Activated naive CD4-positive, alpha-beta T cell treated with anti-CD3 and anti-CD28 coated beads, Interleukin-2, amount 50 U/mL, for 72 hours (primary cell): ENCODE measurements at places on chromosomes 12 and 14. TPM values are rescaled to one million over a fixed set of nuclear protein-coding genes. Genes with fewer than 3 reads are reported as not detected.
A peak's percentile ranks its signal among the peaks of the same experiment; 100 is the strongest.

- no peak for DNase-seq
Observed at GRCh38 chr12:40557980-40558379, 134.3 kb upstream of the CNTN1 start.

DNA sequence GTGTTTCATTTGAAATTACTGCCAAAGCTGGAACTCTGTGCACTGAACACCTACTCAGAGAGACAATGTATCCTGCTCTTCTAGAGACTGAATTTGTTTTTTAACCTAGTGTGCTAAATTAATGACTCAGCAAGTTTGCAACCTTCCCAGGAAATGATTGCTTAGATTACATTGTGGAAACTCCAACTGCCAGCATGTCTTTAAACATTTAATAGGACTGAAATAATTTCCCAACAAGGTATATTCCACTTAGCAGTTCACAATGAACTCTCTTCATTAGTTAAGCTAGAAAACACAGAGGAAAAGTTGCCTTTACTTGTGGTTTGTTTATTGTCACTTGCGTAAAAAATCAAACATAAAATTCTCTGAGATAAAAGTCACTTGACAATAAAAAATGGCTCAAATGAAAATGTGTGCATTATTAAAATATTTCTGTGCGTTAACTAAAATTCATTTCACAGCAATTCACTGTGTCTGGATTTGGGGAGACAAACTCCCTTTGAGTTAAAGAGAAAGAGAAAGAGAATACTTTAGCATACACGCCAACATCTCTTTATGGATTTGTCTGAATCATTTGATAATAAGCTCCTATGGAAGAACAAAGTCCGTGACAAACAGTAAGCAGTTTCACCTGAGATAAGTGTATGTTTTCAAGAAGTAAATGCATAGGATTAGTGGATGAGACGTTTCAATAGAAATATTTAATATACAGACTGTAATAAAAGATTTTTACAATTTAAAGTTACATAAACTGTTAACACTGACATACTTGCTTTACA, 284.0 kb downstream of the PRKD1 start:
- no peak for DNase-seq

GRCh38 chr12:91061091-91061490, 3.3 kb upstream of the KERA start:
- DNase-seq = no peak

GRCh38 chr12:69266036-69266635, 26.8 kb downstream of the CPSF6 start:
- no peak for DNase-seq

DNA sequence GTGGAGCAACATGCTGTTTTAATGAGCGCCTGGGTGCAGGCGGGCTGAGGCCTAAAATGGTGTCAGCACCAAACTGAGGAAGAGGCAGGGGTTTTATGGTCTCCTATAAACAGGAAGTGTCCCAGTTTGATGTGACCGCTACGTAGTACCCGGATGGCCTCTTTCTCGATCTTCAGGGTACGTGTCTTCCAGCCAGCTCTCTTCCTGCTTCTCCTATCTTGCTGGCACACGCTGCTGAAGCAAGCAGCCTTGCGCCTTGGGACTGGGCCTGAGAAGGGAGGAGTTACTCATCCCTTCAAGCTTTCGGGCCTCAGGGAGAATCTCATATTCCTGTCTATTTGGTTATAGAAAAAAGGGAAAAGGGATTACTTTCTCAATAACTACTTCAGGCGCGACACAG, 28.2 kb upstream of the RNASE1 start:
- DNase-seq = no peak

DNA sequence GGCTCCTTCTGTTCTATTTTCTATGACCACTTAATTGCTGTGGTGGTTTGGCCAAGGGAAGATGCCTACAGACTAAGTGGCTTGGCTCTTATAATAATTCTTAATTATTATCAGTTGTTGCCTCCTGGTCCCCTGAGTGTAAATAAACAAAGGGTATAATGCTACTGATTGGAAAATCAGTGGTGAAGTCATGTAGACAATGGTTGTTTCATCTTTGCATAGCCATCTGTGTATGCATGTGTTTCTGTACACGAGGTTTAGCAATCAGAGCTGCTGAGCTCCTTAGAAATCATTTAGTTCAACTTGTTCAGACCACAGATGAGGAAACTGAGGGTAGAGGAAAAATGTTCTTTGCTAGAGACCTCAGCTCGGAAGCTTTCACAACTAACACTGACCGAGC, 152.2 kb downstream of the STXBP6 start:
- no peak for DNase-seq

- DNase-seq = no peak
Observed at GRCh38 chr12:87332987-87333726, 696.0 kb downstream of the C12orf50 start.

DNA sequence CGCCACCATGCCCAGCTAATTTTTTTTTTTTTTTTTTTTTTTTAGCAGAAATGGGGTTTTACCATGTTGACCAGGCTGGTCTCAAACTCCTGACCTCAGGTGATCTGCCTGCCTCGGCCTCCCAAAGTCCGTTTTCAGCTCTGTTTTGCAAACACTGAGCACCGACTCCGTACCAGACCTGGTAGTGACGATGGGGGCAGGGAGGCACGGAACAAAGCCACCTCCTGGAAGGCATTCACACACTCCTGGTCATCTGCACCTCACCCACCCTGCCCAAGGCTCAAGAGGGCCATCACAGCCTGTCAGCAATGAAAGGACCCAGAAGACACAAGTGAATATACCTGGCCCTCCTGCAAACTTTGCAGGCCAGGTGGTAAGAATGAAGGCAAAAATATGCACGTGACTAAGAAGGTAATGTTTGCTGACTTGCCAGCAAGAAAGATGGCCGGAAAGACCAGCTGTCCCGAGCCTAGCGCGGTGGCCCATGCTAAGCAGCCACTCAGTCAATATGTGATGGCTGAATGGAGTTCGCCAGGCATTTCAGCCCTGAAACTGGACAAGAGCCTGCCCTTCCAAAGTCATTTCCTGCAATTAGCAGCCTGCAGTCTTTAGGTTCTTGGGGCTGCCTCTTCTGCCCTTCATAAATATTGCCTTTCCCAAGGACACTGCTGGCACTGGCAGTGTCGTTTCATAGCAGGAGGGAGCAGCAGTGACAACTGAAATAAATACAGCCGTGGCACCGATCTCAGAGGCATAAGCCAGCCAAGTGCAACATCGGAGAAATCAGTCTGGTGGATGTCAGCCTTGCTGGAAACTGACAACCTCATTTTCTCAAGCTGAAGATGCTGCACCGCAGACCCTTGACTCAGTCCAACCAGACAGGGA, 17.6 kb downstream of the MMAB start:
- DNase-seq = no peak

DNA sequence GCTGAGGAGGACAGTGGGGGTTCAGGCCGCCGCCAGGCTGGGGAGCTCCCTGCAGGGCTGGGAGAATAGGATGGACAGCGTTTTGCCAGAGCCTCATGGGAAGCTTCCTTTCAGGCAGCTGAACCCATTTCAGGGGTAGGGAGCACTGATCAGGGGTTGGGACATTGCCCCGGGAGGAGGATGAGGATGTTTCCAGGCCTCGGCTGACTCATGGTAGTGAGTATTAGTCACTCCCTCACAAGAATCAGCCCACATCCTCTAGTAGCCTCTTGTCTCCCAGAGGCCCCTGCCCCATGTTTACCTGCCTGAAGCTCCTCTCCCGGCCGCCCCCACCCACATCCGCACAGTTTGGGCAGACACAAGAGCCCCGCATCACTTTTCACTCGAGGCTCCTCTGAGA, 89.8 kb downstream of the ZFP36L1 start:
- no peak for DNase-seq

GRCh38 chr12:63276537-63277365, 125.8 kb upstream of the AVPR1A start:
- peak; percentile 7 for DNase-seq

GRCh38 chr14:29168149-29168548, 401.6 kb downstream of the FOXG1 start:
- no peak for DNase-seq

GRCh38 chr14:99389174-99389826, 91.4 kb downstream of the SETD3 start:
- no peak for DNase-seq

DNA sequence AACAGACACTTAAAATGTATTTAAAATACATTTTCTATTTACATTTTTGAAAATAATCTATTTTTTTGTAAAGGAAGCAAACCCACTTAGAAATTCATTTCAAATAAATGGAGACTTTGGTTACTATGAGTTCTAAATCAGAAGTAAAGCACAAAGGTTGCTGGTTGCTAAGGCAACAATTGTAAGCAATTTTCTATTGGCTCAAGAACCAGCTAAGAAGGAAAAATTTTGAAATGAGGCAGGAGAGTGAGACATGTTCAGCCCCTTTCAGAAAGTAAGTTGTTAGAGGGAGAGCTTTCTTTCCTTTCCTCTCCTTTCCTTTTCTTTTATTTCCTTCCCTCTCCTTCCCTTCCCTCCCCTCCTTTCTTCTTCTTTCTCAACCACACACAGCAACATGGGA, 80.7 kb downstream of the PRMT8 start:
- DNase-seq = no peak

DNA sequence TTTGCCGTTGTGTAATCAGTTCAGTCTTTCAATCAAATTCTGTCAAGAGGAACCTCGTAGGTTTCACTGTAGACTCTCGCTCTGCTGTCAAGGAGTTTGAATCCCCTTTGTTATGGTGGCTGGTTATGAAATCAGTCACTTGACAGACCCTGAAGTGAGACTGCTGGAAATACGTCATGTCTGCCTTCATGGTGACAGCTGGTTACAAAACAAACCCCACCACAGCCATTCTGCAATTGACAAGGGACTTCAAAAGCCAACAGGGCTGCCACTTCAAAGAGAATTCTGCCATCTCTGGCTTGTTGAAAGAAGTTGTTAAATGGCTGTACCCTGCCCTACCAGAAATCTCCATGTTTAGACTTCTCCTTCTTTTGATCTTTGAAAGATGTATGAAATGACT, 286.9 kb downstream of the ERC1 start:
- DNase-seq = peak; percentile 21

DNA sequence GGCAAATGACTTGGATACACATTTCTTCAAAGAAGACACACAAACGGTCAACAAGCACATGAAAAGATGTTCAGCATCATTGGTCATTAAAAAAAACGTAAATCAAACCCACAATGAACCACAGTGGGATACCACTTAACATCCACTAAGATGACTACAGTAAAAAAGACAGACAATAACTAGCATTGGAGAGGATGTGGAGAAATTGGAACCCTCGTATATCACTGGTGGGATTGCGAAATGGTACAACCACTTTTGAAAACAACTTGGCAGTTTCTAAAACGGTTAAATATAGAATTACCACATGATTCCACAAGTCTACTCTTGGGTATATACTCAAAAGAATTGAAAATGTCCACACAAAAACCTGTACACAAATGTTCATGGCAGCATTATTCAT, 25.2 kb upstream of the PPFIBP1 start:
- DNase-seq = no peak

DNA sequence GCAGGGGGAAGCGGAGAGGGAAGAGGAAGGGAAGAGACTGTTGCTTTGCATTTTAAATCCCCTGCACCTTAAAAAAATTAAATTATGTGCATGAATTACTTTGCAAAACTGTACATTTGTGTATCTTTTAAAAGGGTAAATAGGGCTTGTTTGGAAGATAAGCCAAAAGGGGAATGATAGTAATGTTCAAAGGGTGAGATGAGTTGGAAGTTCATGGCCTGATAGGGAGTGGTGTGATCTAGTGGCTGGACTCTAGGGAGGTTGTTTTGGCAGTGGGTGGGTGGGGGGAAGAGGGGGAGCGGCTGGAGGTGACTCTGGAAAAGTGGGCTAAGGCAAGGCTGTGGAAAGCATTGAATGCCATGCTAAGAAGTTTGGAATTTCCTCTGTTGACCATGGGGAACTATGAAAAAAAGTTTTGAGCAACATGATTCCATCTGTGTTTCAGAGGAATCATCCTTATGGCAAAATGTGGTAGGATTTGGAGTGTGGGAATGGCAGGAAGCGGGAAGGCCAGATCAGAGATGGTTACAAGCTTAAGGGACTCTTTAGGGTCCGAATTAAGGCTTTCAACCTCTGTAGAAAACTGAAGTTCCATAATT, 25.5 kb upstream of the EMP1 start:
- DNase-seq = no peak

The PIANP gene
- 1.3 TPM for total RNA-seq

The RNF212B gene
- not detected for total RNA-seq

The SIRT4 gene
- 3.3 TPM for total RNA-seq

The OTUB2 gene
- total RNA-seq = 1.2 TPM

The HOXC12 gene
- not detected for total RNA-seq

The GPR65 gene
- total RNA-seq = 13.8 TPM

The NOS1 gene
- total RNA-seq = not detected
